ENCODE measurements at places on chromosomes 4 and X. TPM values are rescaled to one million over a fixed set of nuclear protein-coding genes. Genes with fewer than 3 reads are reported as not detected.

DNA sequence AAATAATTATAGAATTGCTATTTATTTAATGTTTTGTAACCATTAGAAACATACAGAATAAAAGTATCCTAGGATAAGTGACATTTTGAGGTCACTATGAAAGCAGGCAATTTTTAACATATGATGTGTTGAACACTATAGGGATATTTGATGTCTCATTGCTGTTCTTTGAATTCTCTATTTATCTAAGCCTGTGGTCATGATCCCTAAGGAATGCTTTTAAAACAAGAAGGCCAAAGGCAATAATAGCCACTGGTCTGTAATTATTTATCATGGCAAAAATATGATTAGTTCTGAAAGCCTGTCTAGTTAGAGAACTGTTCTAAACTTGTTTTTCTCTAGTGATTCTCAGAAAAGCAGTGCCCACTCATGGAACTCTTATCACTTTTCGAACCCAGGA, 186.6 kb downstream of the RPA4 start:
- DNase-seq, result no peak

DNA sequence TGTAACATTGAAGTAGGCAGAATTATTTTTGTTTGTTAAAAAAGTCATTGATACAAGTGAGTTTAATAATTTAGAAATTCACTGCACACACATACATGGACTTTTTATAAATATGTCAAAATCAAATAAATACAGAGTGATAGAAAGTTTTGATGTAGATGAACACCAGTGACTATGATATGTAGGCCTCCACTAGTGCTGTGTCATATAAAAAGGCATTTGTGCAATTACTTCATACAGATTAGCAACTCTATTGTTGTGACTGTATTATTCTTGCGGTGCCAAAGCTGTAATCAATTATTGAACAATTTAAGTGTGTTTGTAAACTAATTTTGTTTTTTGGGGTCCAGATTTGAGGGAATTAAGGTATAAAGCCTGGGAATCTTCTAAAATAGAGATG, 366.2 kb upstream of the PITX2 start:
- no peak for DNase-seq

- DNase-seq, result no peak
These were observed 42.8 kb downstream of the RNF150 start for GRCh38 chr4:141090473-141090872.

DNA sequence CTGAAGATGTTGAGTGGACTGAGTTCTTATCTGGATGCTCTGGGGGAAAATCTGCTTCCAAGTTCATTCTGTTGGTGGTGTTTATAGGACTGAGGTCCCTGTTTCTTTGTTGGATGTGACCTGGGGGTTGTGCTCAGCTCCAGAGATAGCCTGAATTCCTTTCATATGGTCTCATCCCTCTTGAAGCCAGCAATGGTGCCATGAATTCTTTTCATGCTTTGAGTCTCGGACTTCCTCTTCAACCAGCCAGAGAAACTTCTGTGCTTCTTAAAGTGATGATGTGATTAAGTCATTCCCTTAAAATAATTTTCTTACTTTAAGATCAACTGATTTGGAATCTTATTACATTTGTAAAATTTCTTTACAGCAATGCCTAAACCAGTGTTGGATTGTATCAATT, 233.8 kb upstream of the UGT8 start:
- DNase-seq, result no peak

DNA sequence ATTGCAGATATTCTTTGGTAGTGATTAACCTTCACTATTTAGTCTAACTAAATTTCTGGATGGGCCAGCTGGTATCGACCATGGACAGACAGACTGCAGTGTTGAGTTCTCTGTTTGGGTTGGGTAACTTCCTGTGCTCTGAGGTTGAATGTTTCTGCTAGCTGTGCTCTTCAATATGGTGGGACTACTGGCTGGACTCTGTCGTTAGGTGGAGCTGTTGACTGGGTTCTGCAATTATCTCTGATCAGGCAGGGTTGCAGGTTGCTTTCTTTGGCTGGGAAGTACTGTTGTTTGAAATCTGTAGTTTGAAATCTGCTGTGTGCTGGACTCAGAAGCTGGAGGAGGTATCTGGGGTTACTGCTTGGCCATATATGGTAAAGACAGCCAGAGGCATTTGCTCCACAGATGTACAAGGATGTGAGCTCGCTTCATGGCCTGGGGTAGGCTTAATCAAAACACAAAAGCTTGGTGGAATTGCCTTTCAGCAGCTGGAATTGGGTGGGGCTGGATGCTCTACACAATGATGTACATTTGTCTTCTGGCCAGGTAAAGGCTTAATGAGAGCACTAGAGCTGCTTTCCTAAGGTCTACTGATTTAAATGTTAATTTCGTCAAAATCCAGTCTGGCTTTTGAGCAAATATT, 1472.0 kb downstream of the FAM133A start:
- no peak for DNase-seq

- no peak for DNase-seq
These were observed 89.3 kb upstream of the MAML3 start for GRCh38 chr4:140243278-140243753.

DNA sequence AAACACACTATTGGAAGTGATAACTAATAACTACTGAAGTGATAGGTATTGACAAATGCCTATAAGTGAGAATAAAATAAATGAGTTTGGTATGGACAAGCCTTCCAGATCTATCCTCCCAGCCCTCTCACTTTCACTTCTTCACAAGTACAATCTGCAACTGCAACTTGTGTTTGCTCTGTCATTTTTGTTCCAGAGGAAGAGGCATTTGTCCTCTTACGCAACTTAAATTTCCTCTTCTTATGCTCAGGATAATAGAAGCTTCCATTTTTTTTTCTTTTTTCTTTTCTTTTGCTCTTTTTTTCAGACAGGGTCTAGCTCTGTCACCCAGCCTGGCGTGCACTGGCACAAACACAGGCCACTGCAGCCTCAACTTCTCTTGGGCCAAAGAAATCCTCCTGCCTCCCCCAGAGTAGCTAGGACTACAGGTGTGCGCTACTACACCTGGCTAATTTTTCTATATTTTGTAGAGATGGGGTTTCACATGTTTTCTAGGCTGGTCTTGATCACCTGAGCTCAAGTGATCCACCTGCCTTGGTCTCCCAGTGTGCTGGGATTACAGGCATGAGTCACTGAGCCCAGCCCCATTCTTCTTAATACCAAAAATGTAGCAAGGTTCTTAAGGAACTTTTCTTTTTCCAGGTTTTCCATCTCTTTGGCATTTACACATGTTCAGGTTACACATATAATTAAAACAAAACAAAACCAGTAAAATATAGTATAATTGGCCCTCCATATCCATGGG, 73.1 kb downstream of the PDGFC start:
- DNase-seq, result no peak

GRCh38 chr4:19614171-19614570, 637.5 kb upstream of the SLIT2 start:
- no peak for DNase-seq

SAGE1 gene
- not detected for polyA plus RNA-seq

AREG gene
- polyA plus RNA-seq, result 17.4 TPM

GATA1 gene
- polyA plus RNA-seq, result 0.34 TPM

ATP2B3 gene
- 0.10 TPM for polyA plus RNA-seq

IGSF1 gene
- polyA plus RNA-seq, result 0.24 TPM

MAGED4 gene
- polyA plus RNA-seq, result 9.3 TPM

ARHGAP24 gene
- polyA plus RNA-seq, result 17.5 TPM

PPEF2 gene
- polyA plus RNA-seq, result not detected

PPEF1 gene
- 0.15 TPM for polyA plus RNA-seq
